Activated T-cell treated with anti-CD3 and anti-CD28 coated beads for 24 hours (primary cell): ENCODE measurements at places on chromosomes 12 and 14.

- DNase-seq = no peak
Observed at GRCh38 chr14:53696217-53696965, 260.2 kb downstream of the BMP4 start.

DNA sequence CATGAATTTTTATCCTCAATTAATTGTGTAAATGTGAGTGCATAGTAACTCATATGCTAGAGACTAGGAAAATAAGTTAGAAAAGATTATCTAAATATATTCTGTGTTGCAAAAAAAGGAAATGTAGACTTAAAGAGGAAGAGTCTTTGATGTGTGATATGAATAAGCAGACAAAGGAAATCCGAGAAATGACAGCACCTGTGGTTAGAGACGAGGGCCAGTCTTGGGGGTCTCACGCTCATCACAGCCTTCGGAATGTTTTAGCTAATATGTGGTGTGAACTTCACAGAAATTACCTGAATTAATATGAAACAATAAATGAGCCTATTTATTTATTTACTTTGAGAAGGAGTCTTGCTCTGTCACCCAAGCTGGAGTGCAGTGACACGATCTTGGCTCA is 11.6 kb downstream of the ATP6V0A2 start:
- DNase-seq = no peak

DNA sequence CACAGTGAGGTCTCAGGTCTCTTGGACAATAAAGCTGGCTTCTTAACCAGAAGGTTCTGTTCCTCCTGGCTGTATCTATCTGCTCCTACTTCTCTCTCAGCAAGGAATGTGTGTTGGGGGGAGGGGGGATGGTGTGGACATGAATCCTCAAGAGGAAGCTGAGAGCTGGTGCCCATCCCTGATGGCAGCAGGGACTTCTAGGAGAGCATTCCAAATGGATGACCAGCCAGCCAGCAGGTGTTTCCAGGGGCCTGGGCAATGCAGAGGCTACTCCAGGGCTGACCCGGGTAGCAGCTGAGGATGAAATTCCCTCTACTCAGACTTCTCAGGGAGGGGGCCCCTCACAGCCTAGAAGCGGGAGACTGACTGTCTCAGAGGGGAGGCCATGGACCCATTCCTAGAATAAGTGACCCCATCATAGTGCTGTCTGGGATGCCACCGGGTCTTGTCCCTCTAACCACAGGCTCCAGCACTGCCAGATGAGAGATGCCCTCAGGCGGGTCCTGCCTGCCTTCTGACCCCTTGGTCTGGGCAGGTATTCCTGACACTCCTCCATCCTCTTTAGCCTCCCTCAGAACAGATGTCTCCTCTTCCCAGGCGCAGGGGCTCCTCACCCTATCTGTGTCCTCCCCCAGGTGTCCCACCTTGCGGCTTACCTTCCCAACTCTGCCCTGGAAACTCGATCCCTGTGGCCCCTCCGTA is 1.2 kb downstream of the RAB15 start:
- no peak for DNase-seq

DNA sequence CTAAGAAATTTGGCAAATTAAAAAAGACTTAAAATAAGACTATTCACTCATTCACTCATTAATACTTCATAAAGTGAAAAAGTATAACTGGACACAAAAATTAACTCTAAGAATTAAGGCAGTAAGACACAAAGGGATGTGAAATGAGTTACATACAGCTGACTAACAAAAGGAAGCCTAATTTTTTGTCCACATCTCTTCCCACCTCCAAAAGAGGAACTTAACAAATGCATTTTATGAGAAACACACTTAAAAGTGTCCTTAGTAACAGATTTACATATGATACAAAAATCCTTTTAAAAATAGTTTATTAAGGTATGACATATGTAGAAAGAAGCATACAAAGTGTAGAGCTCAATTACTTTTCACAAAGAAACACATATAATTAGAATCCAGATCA is 88.9 kb downstream of the NUMB start:
- DNase-seq = no peak

- DNase-seq = no peak
Observed at GRCh38 chr12:26088998-26089397, 35.8 kb downstream of the BHLHE41 start.

DNA sequence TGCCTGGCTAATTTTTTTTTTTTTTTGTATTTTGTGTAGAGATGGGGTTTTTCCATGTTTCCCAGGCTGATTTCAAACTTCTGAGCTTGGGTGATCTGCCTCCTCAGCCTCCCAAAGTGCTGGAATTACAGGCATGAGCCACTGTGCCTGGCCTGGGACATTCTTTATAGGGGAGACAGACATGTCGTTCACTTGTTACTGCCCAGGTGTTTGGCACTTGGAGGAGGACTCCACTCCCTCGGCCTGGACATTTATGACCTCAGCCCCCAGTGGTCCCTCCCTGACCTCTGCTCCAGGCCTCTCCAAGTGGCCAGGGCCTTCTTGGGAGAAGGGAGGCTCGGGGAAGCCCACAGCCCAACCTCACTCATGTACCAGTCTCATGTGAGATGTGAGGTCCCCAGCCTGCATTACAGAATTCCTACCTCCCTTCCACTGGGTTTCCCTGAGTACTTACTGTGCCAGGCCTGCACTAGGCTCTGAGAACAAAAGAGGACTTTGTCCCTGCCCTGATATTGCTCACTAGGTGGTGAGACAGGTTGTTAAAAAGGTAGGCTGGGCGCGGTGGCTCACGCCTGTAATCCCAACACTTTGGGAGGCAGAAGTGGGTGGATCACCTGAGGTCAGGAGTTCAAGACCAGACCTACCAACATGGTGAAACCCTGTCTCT is 9.7 kb upstream of the POP5 start:
- no peak for DNase-seq

DNA sequence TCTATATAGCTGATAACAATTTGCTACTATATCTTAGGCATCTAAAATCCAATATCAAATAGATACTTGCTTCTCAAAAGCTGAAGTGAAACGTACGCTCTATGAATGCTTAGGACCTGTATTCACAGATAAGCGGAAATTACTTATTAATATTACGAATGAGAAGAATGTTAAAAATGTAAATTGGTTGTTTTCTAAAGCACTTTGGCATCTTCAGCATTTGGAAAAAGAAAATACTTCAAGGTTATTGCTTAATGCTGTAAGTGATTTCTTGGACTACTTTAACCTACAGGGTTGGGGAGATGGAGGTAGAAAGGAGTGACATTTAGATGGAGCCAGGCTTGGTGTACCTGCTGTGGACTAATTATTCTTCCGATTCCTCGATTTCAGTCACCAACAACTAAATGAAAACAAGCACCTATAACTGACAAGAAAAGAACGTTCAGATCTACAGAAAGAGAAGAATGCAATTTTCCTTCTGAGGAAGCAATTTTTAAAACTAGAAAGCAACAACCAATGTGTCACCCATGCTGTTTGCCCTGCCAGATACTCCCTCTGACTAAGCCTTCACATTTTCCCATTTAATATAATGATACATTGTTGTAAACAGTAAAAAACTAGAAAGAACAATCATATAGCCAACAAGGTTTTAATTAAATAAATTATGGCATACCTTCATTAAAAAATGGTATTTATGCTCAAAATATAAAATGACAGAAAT is 49.3 kb downstream of the SLC25A21 start:
- DNase-seq = no peak

GRCh38 chr12:69262264-69262974 is 23.1 kb downstream of the CPSF6 start:
- no peak for DNase-seq

DNA sequence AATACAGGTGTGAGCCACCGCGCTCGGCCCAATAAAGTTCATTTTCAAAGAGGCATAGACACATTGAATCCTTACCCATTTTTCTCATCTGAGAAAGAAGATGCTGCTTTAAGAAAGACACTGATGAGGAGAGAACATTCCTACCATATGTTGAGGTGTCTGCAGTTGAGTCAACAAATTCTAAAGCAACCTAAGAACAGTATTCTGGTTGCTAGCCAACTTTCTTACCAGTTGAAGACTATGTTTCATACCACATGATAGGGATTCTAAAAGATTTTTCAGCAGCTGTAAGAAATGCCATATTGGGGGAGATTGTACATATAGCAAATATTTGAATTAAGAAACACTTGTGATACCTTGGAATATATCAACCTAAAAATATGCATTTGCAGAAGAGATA is 160.1 kb downstream of the SRGAP1 start:
- DNase-seq = no peak

GRCh38 chr14:86602263-86602662 is 1072.3 kb downstream of the FLRT2 start:
- DNase-seq = no peak

DNA sequence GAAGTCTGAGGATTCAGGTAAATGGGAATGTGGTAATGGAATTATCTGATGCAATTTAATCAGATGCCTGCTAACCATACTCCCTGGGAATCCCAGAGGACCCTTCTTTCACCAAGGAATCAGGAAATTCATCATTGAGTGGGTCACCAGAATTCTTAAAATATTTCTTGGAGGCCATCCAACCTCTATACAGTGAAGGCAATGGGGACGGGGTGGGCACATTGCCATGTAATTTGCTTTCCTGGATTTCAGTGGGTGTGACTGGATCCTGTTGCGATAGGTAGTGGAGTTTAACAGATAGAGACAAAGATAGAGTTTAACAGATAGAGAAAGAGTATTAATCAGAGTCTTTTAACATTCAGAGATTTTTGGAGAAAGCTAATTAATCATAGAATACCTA is 394.4 kb downstream of the DAD1 start:
- DNase-seq = no peak

- DNase-seq = no peak
Observed at GRCh38 chr14:72129291-72129690, 197.1 kb downstream of the RGS6 start.

- no peak for DNase-seq
Observed at GRCh38 chr12:82461393-82461792, 103.1 kb downstream of the METTL25 start.

DNA sequence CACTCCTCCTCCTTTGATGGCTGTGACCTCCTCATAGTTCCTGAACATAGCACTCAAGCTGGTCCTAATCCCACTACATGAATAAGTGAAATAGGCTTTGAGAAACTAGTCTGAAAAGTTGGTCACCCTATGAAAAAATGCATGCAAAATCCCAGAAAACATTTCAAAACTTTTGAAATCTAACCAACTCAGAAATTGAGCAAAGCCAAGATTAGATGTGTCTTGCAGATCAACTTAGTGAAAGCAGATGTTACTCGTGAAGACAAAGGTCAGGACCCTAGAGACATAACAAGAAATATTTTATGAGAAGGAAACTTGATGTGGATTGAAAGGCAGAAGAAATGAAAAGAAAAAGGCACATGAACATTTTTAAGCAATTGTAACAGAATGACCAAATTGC is 63.3 kb downstream of the TSHR start:
- DNase-seq = no peak

DNA sequence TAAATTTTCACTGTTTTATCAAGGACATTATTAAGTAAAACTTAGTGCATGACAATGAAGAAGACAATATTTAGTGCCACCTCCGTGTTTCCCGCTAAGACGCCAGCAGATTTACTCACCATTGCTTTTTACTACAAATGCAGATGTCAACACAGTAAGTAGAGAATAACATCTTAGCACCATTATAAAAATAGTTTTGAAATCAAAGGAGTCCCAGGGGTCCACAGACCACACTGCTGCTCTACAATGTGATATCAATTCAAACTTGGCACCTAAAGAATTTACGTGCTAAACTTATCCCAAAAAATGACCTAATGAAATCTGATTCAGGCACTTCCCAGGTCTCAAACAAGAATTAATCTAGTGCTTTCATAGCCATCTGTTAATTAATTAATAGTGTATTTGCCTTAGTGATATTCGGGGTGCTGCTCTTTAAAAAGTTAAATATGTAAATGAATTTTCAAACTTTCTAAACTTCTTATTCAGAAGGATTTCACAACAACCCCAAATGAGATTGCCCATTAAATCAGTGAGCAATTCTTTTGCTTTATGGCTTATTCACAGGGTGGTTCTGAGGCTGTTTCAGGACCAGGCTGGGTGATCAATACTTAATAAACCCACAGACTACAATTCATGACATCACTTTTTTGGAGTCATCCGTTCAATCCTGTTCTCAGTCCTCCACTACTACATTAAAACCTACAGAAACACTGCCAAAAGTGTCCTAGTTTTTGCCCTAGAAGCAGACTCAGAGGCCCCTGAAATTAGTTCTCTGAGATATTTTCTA is 161.3 kb upstream of the LMNTD1 start:
- no peak for DNase-seq

DNA sequence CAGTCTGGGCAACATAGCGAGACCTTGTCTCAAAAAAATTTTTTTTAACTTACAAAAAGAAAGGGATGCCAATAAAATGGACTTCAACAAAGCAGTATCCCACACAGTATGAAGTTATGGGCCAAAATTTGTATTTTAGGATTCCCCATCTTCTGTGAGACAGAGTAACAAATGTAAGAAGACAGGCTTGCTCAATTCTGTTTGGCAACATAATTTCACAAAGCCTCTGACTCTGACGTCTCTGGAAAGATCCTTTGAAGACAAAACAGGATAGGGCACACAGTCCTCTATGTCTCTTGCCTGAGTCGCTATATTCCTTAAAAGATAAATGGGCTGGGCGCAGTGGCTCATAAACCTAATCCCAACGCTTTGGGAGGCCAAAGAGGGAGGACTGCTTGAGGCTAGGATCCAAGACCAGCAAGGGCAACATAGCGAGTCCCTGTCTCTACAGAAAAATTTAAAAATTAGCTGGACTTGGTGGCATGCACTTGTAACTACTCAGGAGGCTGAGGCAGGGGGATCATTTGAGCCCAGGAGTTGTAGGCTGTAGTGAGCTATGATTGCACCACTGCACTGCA is 1.1 kb upstream of the HOMEZ start:
- no peak for DNase-seq

- no peak for DNase-seq
Observed at GRCh38 chr14:35159742-35160409, 37.5 kb downstream of the PRORP start.

- no peak for DNase-seq
Observed at GRCh38 chr12:13588574-13588973, 392.0 kb downstream of the EMP1 start.

DNA sequence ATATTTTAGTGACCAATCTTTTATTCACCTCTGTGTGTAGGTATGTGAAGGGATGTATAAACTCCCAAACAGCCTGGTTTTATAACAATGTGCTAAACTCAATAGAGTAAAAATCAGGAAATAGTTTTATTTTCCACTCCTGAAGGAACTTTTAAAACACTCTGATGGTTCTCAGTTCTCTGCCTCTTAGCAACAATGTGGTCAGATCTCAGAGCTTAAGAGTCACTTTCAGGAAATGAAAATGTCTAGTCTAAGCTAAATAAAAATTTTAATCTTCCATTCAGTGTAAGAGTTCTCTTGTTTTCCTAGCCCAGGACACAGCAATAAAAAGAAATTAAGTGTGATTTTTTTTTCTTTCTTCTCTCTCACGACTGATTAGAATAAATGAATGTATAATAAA is 718.0 kb downstream of the C12orf50 start:
- DNase-seq = no peak
